ENCODE measurements at places on chromosomes 1 and 21.

DNA sequence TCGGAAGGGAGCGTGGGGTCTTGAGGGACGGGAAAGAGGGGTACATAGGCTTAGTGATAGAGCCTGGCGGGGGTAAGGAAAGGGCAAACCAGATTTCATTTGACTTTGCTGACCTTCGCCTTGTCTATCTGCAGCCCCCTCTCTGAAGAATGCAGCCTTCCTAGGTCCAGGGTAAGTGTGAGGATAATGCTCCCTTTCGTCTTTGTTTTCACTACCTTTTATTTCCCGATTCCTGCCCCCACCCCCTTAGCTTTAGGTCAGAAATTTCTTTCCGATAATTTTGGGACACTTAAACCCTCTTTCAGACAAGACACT is 396 bp downstream of the ATP5PB start:
- DNase-seq = no peak

GRCh38 chr21:45376459-45377324 is 28.3 kb upstream of the COL18A1 start:
- no peak for DNase-seq

DNA sequence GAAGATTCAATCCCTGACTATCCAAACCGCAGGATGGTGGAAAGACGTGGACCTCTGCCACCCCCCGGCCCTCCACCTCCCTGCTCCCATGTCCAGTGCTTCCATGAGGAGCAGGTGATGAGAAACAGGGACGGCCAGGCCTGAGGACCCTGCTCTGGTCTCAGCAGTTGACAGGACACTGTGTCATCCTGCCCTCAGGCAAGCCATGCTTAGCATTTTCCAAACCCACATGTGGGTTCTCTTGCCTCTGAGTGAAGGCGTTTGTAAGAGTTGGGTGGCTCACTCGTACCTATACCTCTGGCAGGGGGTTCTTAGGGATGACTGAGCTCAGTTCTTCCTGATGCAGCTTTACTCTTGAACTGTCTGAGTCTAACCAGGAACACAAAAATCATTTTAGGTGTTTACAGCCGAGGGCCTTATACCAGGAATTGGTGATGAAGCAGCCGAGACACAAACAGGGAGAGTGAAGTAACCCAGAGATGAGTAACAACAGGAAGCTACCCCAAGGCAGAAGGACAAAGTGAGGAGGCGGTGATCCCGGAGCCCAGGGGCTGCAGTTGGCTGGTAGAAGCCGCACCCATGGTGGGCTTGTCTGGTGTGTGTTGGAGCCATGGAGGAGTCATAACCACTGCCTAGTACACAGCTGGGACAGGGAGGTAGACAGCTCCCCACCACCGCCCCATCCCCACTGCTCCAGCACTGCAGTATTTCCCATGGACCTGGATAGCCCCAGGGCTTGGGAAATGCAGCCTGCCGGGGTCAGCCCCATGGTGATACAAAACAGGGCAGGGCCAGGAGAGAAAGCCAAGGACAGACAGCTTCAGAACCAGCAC is 21.4 kb downstream of the MYBPH start:
- no peak for DNase-seq

DNA sequence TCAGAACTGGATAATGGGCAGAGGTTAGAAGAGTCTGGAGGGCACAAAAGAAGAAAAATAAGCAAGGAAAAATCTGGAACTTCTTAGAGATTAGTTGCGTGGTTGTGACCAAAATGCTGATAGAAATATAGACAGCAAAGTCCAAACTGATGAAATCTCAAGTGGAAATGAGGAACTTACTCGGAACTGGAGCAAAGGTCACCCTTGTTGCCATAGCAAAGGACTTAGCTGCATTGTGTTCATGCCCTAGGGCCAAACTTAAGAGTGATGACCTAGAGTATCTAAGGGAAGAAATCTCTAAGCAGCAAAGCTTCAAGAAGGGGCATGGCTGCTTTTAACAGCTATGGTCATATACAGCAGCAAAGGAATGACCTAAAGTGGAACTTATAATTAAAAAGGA is 180.0 kb downstream of the TTLL7 start:
- DNase-seq = peak; percentile 60

GRCh38 chr1:31687601-31688000 is 16.2 kb downstream of the COL16A1 start:
- DNase-seq = no peak

- DNase-seq = no peak
Observed at GRCh38 chr1:219732814-219733491, 120.0 kb upstream of the ZC3H11B start.
